ENCODE measurements at places on chromosomes 11 and 22.

- peak; percentile 21 for DNase-seq
Measured at GRCh38 chr22:35915477-35916013, 113.1 kb downstream of the RBFOX2 start.

DNA sequence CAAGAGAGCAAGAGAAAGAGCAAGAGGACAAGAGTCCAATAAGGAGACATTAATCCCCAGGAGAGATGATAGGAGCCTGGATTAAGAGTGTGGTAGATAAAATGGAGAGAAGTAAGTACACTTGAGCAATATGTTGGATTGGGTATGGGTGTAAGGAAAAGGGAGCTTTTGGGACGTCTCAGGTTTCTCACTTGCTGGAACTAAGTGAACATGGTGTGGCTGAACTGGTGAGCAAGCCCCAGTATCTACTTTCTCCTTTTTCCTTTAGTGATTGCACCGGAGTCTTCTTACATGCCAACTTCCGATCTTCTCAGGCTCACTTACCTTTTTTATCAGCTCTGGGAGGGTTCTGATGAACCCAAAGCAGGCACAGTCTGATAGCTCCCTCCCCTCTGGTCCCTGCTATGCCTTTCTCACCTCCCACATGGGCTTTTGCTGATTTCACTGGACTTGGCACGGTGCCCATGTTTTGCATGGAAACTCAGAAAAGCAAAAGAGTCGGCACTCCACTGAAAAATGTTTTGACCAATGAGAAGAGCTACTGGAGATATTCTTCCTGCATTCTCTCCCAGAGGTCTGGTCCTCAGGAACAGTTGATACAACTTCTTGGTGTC is 14.5 kb upstream of the APLNR start:
- peak; percentile 60 for DNase-seq

DNA sequence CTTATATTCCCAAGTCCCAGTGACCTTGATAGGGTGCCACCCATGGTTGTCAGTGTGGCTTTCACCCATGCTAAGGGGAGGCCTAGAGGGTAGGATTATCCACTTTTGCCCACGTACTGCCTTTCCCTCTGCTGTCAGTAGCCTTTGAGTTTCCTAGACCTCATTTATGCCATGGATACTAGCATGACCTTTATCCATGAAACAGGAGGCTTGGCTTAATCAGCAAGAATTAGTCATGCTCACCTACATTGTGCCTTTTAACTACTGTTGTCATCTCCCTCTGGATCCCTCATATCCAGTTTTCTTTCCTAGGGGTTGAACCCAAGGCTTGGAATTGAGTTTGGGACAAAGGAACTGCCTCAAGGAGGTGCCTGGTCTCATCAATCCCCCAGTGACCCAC is 716.7 kb downstream of the NTM start:
- DNase-seq: no peak

DNA sequence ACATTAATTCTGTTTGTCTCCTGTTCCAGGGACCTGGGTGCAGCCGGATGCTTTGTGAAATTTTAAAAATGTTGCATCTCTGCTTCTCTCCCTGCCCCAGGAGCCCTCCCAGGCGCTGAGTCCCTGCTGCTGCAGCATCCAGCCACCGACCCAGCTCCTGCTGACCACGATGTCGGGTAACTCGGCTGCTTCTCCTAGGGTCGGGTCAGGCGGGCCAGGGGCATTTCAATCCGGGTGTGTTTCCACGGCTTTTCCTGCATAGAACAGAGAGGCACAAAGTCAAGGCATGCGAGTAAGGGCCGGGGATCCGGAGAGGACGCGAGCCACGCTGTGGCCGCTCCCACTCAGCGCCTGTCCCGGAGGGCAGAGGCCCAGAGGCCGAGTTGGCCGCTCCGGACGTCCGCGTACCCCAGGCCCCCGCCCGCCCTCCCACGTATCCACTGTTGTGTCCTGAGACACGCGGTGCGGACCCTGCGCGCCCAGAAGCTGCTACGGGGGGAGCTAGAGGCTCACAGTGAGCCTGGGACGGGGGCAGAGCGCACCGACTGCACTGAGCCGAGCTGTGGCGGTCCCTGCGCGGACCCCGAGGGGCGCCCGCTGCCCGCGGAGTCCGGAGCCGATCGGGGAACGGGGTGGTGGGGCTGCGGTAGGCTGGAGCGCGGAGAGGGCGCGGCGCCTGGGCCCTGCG is at the start of gene POU2AF3:
TSS of gene POU2AF3 (plus strand) at position 134 of the 688 bp plus-strand sequence. CDS start at position 170, 36 bp downstream.
- no peak for DNase-seq

DNA sequence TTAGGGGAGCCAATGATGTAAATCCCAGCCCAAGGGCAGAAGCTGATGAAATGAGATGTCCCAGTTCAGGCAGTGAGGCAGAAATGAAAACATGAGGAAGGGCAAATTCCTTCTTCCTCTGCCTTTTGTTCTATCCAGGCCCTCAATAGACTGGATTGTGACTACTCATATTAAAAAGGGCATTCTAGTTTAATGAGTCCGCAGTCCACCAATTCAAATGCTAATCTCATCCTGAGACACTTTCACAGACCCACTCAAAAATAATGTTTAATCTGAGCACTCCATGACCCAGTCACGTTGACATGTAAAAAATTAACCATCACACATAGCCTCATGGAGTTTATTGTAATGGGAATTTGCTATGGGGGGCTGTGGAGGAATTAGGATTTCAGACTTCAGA is 717.9 kb downstream of the OPCML start:
- DNase-seq: no peak

GRCh38 chr22:37045958-37046357 is 5.6 kb upstream of the KCTD17 start:
- DNase-seq: peak; percentile 79

DNA sequence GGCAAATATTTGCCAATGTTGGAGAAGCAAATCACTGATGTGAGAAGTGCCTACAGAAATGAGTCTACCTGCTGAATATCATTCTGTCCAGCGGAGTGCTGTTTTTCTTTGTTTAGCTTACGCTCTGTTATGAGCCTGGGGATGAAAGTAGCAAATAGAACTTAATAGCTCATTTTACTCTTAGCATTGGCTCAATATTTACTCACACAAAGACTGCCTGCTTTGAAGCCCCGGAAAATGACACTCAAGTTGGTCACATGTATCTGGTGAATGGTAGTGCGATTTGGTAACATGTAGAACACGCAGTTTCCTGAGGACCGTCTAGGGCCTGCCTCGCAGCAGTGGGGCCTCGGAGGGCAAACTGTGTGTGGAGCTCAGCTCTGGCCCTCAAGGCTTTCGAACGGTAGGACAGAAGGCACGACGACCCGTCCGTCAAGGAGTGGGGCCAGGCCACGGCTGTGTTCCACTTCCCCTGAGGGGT is 38.9 kb downstream of the TBC1D22A start:
- DNase-seq: no peak

GRCh38 chr22:40522141-40522540 is 114.4 kb downstream of the MRTFA start:
- DNase-seq: no peak

GRCh38 chr11:124302347-124303125 is 11.2 kb downstream of the OR8D1 start:
- peak; percentile 41 for DNase-seq

- no peak for DNase-seq
Measured at GRCh38 chr11:103497268-103497667, 388.0 kb downstream of the DYNC2H1 start.

GRCh38 chr11:17171343-17171742 is 36.4 kb downstream of the PIK3C2A start:
- peak; percentile 70 for DNase-seq

DNA sequence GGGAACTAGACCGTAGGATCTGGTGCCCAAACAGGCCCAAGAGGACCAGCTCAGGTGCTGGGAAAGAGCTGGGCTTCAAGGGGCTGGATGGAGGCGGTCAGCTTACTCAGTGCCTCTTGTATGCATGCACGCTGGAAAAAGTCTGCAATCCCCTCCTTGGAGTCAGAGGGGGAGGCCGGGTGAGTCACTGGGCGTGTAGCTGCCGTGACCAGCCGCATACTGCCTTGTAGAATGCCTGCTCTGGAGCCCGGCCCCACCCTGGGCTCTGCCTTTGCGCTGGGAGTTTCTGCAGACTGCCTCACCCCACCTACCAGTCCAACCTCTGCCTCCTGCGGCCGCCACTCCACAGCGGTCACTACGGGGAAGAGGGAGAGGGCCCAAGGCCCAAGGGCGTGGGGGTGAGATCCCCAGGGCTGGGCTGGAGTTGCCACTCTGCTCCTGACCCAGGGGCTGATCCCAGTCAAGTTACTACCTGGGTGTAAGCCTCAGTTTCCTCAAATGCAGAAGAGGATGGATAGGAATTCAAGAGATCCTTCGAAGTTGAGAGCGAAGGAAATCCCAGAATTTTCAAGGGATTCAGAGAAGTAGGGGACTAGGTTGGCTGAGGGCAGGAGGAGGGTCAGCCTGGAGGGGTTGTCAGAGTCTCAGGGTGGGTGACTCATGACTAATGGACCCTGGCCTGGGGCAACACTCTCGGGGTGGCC is 4.2 kb downstream of the MRGPRF start:
- peak; percentile 95 for DNase-seq

DNA sequence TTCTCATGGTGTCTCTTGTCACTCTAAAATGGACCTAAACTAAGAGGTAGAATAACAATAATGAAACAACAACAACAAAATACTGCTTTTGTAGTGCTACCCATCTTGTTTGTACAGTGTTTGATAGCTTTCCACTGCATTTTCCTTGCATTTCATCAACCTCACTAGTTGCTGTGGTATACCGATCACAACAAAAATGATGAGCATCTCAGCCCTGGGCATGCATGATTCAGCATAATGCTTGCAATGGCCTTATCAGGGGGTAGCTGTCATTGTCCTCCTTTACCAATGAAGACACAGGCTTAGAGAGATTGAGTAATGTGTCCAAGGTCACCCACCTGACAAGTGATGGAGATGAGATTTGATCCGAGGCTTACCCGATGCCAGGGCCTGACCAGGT is 682.5 kb downstream of the NTM start:
- DNase-seq: peak; percentile 39

DNA sequence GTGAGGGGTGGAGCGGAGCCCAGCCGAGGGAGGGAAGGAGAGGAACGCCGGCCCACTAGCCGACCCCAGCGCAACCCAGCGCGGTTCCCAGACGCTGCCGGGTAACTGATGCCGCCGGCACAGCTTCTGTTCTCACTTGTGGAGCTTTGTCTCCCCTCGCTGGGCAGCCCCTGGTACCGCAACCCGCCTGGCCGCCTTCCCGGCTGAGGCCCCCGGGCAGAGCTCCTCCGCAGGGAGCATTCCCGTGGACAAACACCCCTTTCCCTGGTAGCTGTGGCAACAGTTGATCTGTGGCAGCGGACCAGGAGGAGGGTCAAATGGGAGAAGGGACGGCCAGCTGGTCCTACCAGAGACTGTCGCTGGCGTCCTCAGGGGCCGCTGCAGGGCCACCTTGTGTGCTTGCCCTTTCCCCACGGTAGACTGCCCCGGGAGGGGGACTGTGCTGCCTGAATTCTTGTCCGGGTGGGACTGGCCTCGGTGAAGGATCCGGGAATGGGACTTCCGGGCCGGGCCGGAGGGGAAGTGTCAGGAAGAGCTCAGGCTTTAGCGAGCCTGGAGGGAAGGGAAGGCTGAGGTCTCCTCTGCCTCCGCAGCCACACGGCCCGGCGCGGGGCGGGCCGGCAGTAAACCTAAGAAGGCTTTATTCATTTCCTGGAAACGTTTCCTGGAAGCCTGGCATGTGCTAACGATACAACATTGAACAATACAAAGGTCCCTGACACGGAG is 468.0 kb downstream of the OPCML start:
- peak; percentile 61 for DNase-seq

- peak; percentile 16 for DNase-seq
Measured at GRCh38 chr11:124801636-124802312, 1.6 kb upstream of the MSANTD2 start.

DNA sequence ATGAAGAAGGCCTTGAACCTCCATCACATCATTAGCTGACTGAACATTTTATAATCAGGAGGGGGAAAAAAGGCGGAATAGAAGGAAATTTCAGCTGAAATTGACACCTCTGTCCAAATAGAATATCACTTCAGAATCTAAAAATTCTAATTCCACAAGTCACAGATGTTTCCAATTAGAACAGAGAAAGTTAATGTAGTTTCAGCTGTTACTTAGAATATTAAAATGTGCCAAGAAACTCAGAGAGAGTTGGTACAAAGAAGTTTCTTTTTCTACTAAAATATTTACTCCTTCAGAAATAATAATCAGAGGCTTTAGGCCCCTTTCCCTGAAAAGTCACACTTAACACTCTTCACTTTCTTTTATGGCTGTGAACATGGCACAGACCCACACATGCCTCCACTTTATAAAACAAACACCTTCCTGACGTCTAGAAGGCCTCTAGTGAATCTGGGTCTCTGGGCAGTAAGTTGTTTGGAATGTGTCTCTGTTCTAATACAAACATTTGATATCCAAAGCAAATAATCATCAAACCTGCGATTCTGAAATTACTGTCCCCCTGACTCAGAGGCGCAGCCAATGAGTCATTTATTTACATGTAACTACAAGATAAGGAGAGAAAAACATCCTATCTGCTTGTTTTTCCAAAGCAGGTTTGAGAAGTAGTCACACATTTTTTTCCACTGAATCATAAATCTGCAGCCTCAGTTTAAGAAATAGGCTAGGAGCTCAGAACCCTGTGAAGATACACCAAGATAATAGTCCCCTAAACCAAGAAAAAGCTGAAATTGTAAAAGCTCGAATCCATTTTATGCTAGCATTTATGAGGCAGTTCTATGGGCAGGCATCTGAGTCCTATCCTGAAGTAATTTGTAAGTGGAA is 148.4 kb downstream of the ME3 start:
- peak; percentile 96 for DNase-seq

DNA sequence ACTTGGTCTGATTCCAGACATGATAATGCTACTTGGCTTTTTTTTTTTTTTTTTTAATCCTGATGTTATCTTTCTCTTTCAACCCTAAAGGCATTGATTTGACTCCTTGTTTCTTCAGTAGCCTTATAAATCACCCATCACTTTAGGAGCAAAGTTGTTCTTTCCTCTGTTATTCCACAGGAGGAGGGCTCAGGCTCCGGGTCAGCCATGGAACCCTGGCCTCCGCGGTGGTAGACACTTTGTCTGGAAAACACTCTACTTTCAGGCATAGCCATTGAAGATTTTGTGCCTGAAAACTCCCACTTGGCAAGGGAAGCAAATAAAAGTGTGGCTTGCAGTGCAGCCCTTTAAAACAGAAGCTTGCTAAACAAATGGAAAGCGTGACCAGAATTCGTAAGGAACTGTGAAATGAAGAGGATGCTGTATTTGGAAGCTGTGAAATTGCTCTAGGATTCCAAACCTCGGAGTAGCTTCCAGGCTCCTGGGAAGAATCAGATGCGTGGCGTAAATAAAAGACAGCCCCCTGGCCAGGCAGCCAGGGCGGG is 44.9 kb downstream of the ARHGAP8 start:
- DNase-seq: no peak

GRCh38 chr11:15638386-15638787 is 523.7 kb downstream of the INSC start:
- no peak for DNase-seq

Data from choroid plexus epithelial cell (primary cell).